ENCODE measurements at places on chromosomes 5 and 9. TPM values are rescaled to one million over a fixed set of nuclear protein-coding genes. Genes with fewer than 3 reads are reported as not detected.

DNA sequence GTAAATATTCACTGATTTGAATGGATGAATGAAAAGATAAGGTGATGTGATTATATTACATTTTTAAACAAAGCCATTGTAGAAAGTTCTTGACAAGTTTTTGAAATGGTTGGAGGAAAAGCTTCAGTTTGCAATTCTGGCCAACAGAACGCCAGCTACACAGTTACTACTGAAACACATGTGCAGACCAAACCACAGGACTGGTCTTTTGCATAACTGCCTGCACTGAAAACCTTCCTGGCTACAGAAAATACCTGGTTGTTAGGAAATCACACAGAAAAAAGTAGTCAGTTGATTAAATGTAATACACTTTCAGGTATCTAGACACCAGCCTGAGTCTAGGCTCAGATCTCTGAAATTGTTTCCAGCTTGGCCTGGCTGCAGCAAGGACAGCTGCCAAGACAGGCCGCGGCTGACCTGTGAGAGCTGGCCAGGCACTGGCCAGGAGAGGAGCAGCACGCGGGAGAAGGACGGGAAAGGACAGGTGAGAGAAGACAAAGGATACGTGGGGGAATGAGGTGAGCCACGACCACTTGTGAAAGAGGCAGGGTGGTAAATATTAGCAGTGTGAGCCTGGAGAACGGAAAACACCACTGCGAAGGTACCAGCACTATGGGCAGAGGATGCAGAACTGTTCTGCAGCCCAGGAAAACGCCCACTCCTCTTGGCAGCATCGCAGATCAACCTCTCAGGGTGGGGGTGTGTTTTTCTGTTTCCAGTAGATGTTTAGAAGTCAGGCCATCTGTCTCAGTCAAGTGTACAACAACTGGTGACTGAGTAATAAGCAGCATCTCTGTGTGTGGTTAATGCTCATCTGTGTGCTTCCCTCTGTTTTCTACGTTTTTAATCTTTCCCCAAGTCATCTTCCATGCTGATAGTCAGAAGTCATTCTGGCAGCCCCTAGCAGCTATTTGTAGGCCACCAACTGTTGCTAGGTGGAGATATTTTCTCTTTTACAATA lies 137.4 kb downstream of the SCAMP1 start:
- DNase-seq: no peak
- no peaks in the 10 kb centered on the region for H3K36me3 ChIP-seq
- H3K4me3 ChIP-seq: no peak overlapping the region
- peaks cover 14% of the 10 kb centered on the region for H3K4me1 ChIP-seq

- H3K27me3 ChIP-seq: no peaks in the 10 kb centered on the region
- peaks cover 14% of the 10 kb centered on the region for H3K4me1 ChIP-seq
- H3K36me3 ChIP-seq: no peaks in the 10 kb centered on the region
- no peak overlapping the region for H3K4me3 ChIP-seq
- DNase-seq: peak; percentile 19
Measured at GRCh38 chr9:20512636-20513035, 109.7 kb downstream of the MLLT3 start.

GRCh38 chr9:761793-762560 lies 79.5 kb upstream of the DMRT1 start:
- H3K27ac ChIP-seq: no peak overlapping the region
- peaks cover 8% of the 10 kb centered on the region for H3K4me1 ChIP-seq
- H3K27me3 ChIP-seq: no peaks in the 10 kb centered on the region

FKBP15 gene
- total RNA-seq: 15.0 TPM

SEMA6A gene
- total RNA-seq: not detected

PCDHGB2 gene
- total RNA-seq: 1.4 TPM
